ENCODE measurements at places on chromosomes 6 and 20.

DNA sequence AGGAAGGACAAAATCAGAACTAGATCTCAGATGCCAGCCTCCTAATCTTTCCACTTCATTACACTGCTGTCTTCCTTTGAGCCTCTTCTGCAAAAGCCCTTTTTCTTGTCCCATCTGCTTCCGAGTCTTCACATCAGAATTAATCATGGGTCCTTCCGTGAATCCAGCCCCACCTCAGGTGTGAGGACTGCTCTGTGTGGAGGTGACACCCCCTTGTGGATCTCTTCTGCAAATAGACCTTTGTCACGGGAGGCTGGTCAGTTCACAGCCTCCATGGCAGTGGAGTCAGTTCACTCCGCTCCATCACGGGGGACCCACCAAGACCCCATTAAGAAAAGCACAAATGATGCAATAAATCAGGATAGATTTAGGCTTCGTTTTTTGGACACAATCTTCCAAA is 171.1 kb downstream of the ADAT2 start:
- peak; percentile 42 for DNase-seq

GRCh38 chr6:251920-252319 is 40.4 kb upstream of the DUSP22 start:
- DNase-seq: peak; percentile 5

- no peak for DNase-seq
Measured at GRCh38 chr20:20184706-20185105, 132.4 kb downstream of the CFAP61 start.

- peak; percentile 86 for DNase-seq
Measured at GRCh38 chr6:73722318-73723060, 26.5 kb downstream of the CD109 start.

DNA sequence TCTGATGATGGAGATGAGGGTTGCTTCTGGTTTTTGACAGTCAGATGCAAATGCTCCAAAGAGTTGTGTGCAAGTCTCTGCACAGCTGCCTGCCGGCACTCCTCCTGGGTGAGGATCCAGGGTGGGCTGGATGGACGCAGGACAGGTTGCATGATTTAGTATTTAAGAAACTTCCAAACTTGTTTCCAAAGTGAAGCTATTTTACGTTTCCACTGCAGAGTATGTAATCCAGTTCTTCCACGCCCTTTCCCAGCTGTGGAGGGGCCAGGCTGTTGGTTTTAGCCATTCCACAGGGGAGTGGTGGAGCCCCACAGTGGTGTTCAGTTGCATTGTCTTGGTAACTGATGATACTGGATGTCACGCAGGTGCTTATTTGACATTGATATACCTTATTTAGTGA is 157.3 kb downstream of the THBS2 start:
- peak; percentile 31 for DNase-seq

- DNase-seq: peak; percentile 79
Measured at GRCh38 chr6:6333501-6333900, 13.0 kb upstream of the F13A1 start.

DNA sequence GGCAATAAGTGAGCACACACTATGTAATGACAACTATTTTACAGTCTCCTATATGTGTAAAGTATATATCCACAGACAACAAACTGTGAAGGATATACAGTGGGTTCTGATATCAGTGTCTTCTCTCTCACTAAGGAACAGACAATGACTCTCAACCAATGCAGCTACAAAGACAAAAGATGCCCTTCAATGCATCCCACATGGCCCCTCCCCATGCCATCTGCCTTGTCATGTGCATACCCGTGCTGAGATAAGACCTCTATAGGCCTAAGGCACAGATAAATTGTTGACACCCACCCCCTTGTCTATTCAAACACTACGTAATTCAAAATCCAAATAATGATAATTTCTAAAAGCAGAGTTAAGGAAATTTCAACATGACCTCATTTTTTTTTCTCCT is 1123.5 kb upstream of the MAP3K7 start:
- DNase-seq: no peak

- peak; percentile 56 for DNase-seq
Measured at GRCh38 chr6:28597217-28597835, 71.6 kb downstream of the GPX5 start.

DNA sequence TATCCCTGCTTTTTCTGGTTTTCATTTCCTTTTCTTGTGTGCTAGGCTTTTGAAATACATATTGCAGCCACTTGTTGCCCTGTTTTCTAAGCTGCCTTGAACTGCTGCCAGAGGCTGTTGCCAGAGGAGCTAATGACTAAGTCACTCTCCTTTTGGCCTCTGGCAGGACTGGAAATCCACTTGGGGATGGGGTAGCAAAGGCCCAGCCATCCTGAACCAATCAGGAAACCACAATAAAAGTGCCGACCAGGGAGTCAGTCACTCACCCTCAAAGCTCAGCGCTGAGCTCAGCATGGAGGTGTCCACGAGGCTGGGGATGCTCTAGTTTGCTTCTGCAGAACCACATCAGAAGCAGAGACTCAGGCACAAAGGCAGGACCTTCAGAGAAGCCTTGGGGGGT is 813.0 kb downstream of the DHX35 start:
- peak; percentile 91 for DNase-seq

GRCh38 chr20:53263554-53264438 is 291.6 kb downstream of the TSHZ2 start:
- DNase-seq: no peak

DNA sequence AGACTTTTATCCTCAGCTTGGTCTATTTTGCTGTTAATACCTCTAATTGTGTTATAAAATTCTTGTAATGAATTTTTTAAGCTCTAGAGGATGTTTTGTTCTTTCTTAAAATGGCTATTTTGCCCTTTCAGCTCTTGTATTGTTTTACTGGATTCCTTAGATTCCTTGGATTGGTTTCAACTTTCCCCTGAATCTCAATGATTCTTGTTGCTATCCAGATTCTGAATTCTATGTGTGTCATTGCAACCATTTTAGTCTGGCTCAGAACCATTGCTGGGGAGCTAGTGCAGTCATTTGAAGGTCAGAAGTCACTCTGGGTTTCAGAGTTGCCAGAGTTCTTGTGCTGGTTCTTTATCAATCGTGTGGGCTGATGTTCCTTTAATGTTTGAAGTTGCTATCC is 37.1 kb downstream of the OTOR start:
- DNase-seq: peak; percentile 38

- no peak for DNase-seq
Measured at GRCh38 chr20:20497242-20497978, 129.5 kb downstream of the INSM1 start.

- DNase-seq: peak; percentile 93
Measured at GRCh38 chr6:42782689-42783176, 881 bp downstream of the BICRAL start.

GRCh38 chr6:30964075-30964474 is 19.4 kb upstream of the MUC21 start:
- no peak for DNase-seq
